Stimulated activated CD4-positive, alpha-beta T cell treated with anti-CD3 and anti-CD28 coated beads, Interleukin-12 subunit alpha, Interleukin-12 subunit beta, amount 100 ng/mL, for 4 hours (primary cell): ENCODE measurements at places on chromosomes 7 and 10.

GRCh38 chr7:119713606-119714005, 559.4 kb upstream of the KCND2 start:
- DNase-seq: no peak

GRCh38 chr7:115135769-115136410, 214.0 kb downstream of the MDFIC start:
- DNase-seq: no peak

GRCh38 chr7:40306596-40306995, 171.8 kb downstream of the SUGCT start:
- no peak for DNase-seq

- no peak for DNase-seq
Observed at GRCh38 chr10:59512951-59513350, 150.6 kb upstream of the FAM13C start.

GRCh38 chr10:46248651-46249146, 38.1 kb upstream of the ANTXRL start:
- no peak for DNase-seq

DNA sequence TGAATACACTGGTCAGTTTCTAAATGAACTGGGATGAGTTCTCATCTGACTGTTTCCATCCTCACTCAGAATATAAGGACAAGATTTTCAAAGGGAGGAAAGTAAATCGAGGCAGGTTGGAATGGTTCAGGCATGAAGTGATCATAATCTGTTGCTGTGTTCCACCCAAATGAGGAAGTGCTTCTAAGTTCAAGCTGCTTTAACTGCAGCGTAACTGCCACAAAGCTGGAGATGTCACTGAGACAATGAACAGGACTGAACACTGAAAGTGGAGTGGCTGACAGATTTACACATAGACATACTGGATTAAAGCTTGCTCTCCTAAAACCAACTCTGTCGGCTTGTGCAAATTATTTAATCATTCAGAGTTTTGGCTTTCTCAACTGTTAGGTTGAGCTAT, 66.6 kb downstream of the GPR37 start:
- DNase-seq: no peak

DNA sequence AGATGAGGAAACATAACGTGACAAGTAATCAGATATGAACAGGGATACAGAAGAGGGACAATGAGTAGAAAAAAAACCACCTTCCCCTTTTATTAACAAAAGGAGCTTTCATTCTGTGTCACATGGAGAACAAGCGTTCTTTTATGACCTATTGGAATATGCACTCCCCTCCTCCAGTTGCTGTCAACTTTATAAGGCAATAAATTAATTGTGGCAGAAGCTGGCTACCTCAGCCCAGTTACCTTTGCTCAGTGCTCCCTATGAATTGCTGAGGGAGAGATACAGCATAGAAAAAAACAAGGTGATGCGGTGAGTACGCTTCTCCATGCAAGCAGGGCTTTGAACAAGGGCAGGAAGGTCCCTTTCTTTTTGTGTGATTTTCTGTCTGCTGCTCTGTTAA, at the start of gene MGAM2:
TSS of gene MGAM2 (plus strand) at position 220 of the 400 bp plus-strand sequence. CDS start 5,156 bp downstream, outside the sequence.
- DNase-seq: no peak

- DNase-seq: no peak
Observed at GRCh38 chr10:118167056-118167700, 120.4 kb upstream of the RAB11FIP2 start.

GRCh38 chr7:27082171-27082570, 13.6 kb downstream of the HOXA1 start:
- DNase-seq: no peak
